T-helper 22 cell (primary cell): ENCODE measurements at places on chromosomes 5 and 9.

- DNase-seq, result no peak
These were observed 9.1 kb downstream of the FAT2 start for GRCh38 chr5:151581812-151582583.

- no peak for DNase-seq
These were observed 8.0 kb downstream of the MTAP start for GRCh38 chr9:21810388-21810787.

GRCh38 chr5:28414619-28415018 lies 1376.2 kb upstream of the CDH9 start:
- no peak for DNase-seq

GRCh38 chr9:3268223-3268622 lies 257.6 kb downstream of the RFX3 start:
- DNase-seq, result no peak

- no peak for DNase-seq
These were observed 306.2 kb upstream of the ELAVL2 start for GRCh38 chr9:24132244-24132643.

- no peak for DNase-seq
These were observed 58.9 kb downstream of the ARSB start for GRCh38 chr5:78926252-78926651.

DNA sequence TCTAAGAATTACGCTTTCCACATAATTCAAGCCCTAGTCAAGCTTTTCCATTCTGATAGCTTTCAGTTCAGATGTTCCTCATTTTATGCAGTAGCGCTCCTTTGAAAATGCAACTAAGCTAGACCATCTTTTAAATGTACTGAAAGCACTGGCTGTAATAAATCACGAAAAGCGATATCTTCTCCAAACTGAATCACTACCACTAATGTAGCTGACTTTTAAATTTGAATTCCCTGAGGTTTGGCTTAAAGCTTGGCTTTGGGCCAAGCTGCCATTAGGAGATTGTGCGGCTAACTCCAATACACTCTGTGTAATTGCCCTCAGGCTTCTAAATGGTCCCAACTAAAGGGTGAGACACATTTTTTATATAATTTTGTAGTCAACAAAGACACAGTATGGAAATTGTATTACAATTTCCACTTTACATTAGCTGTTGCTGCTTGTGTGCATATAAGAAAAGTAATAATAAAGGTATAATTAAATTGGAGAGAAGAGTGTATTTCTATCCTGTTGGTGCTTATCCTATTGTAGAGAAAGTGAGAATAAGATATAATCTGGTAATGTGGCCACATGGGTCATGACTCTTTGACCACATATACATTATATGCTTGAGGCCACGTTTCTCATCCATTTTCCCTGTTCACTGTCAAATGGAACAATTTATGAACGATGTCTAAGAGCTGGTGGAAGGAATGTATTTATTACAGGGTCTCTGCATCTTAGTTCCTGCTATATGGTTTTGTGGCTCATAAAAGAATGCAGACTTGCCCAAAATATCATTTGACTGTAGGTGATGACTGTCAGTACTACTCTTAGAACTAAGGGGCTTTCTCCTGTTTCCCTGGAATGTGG lies 118.7 kb upstream of the TAF11L2 start:
- no peak for DNase-seq

DNA sequence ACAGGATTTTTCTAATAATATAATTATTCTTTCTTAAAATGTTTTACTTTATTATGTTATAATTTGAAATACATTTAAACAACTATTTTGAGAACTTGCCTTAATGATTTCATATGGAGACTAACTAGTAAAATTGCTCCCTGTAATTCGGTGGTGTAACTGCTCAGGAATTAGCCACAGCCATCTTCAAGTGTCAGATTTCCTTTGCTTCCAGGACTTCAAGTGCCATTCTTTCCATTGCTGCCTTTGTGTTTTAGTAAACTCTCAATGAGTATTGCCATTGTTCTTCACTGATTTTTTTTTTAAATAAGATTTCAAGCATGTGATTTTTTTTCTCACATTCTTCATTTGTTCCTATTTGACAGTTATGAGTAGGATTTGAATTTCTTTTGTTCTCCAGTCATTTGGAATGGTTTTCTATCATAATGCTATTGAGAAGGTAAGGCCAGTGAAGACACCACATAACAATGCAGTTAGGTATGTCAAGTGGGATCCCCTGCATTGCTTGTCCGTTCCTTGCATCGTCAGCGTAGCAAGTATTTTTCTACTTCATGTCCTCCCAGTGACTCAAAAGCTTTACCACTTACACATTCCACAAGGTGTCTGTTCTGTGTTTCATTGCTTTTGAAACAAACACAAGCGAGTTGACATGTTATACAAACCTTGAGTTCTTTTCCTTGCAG lies 83.7 kb downstream of the LNPEP start:
- no peak for DNase-seq

DNA sequence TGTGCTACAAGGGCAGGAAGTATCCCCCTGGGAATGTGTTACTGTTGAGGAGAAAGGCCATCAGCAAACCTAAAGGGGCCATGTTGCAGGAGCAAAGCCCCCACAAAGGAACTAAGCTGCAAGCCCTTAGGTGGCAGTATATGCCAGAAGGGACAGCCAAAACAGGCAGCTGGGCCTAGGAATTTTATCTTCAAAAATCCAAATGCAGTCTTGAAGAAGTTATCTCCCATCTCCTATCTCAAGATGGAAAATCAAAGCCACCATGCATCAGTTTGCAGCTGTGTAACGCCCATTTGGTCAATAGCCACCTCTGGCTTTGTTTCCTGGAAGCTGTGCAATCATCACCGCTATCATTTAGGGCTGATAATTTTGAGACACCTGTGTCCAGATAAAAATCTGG lies 400.3 kb downstream of the ARHGEF28 start:
- DNase-seq, result no peak

DNA sequence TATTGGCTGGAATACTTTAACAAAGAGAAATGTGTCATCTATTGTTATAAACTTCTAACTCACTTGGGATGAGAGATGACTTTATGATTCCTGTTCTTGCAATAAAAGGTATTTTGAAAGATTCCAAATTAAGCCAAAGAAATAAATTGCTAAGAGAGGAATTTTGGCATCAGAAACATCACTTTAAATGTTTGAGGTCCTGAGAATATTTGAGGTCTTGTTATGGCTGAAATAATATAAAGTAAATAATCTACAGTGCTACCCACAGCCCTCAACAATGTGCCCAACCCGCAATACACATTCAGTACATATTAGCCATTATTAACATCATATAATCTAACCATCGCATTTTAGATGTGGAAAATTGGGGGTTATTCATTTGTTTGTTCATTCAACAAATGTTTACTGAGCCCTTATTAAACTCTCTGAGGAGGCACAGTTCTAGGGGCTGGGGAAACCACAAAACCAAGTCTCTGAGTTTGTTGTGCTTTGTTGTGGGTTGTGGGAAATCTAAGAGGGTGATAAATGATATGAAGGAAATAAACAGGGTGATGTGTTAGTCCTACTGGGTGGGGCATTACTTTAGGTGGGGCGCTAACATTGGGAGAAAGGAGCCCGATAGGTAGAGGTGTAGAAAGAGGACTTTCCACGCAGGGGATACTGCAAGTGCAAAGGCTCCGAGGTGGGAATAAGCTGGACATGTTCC lies 135.2 kb upstream of the CLINT1 start:
- DNase-seq, result peak; percentile 13

DNA sequence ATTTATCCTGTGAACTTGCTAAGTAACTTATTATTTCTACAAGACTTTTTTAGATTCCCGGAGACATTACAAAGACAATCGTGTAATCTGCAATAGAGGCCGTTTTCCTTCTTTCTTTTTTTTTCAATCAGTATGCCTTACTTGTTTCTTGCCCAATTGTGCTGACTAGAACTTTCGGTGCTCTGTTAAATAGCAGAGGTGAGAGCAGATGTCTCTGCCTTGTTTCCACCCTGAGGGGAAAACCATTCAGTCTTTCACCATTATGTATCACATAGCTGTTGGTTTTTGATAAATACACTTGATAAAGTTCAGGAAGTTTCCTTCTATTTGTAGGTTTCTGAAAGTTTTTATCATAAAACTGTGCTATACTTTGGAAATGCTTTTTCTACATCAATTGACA lies 10.3 kb downstream of the SPATA31E1 start:
- DNase-seq, result no peak

GRCh38 chr9:76162751-76163500 lies 231.3 kb downstream of the RFK start:
- DNase-seq, result no peak

GRCh38 chr5:114355086-114355830 lies 6.6 kb upstream of the KCNN2 start:
- no peak for DNase-seq

- no peak for DNase-seq
These were observed 109.4 kb downstream of the C5orf15 start for GRCh38 chr5:133859073-133859472.

DNA sequence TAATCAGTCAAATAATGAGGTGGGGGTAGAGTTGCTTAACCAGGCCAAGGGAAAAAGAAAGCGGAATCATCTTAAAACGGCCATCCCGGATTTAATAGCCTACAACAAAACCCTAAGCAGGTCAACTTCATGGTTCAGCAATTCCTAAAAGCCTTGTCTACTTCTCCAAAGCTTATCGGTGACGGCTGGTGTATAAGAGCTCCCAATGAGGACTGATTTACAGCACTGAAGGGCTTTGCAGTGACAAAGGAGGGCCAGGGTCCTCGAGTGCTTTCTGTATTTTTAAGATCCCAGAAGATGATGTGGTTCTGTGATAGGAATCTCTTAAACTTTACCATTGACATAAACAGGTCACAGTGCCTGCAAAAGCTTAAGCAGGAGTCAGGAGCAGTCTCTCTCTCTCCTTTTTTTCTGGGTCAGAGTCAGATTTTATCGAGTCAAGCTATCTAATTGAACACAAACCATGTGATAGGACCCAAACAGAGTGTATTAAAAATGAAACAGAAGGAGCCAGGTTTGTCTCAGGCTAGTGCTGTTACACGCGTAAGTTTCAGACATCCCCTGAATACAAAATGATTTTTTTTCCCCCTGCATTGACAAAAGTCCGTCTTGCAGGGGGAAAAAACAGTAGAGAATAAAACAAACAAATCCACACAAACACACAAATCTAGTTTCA lies 663.6 kb upstream of the ZNF608 start:
- DNase-seq, result no peak

DNA sequence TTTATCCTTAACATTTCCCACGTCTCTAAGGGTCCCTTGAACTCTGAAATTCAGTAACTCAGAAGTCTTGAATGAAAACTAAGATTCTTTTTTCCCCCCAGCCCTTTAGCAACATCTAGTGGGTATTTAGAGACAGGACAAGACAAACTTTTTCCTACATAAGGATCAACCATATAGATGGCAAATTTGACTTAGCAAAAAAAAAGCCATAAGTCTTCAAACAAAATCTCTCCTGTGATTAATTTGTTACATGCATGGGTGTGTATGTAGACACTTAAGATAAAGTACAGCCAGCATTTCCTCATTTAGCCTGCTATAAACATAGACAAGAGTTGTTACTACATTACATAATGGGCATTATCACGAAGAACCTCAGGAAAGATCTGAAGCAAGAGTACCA lies 29.1 kb upstream of the ANKRD31 start:
- DNase-seq, result no peak

GRCh38 chr5:95704150-95704549 lies 21.4 kb upstream of the SPATA9 start:
- DNase-seq, result no peak

GRCh38 chr9:38620483-38621433 lies at the start of gene ANKRD18A:
ANKRD18A (minus strand) TSS chr9:38620596; CDS start chr9:38620285, 311 bp downstream.
- DNase-seq, result peak; percentile 50

DNA sequence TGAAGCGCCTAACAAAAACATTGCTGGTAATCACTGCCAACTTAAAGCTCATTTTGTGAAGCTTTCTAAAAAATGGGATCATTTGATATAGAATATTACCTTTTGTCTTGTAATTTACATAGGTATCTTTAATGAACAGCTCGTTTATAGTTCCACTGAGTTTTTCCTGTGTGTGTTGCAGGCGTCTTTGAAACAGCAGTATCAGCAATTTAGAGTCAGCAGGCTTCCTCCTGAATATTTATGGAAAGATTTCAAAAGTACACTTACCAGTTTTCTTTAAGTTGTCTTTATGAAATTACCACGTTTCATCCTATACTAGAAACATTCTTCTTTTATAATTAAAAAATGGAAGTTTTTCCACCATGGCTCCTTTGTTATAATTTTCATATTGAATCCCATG lies 140.3 kb upstream of the GRIN3A start:
- DNase-seq, result no peak

DNA sequence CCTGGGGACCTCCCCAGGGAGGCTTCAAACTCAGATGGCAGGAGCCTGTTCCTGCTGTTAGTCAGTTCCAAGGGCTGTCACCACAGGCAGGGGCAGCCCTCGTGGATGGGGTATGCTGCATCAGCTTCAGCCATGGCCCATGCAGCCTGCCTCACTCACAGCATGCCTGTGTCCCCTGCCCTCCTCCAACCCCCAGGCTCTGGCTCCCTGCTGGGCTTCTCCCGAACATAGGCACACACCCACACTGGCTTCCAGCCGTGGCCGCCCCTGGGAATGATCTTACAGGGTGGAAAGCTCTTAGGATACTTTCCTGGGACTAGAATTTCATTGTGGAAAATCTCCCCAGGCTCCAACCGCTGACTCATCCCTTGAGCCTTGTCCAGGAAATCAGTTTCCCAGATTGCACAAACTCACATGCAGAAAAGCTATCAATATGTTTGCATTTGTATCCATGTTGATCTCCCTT lies 163.8 kb downstream of the SEC61B start:
- DNase-seq, result no peak

GRCh38 chr9:117374076-117374725 lies 40.7 kb downstream of the ASTN2 start:
- no peak for DNase-seq

DNA sequence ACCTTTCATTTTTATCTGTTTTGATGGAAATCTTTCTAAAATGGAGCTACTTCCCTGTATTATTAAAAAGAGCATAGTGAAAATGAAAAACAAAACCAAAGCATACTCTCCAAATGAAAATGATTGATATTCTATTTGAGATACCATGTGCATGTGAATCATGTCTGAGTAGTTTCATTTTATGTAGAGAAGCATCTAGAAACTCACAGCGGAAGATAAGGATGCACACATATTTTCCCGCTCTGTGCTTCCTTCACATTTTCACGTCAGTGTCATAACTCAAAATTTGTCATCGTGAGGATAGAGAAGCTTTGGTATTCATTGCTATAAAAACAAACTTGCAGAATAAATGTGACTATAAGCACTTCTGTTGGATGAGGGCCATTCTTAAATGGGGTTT lies 34.0 kb upstream of the CLINT1 start:
- DNase-seq, result no peak

GRCh38 chr9:137305060-137305797 lies 3.2 kb upstream of the NRARP start:
- peak; percentile 23 for DNase-seq

DNA sequence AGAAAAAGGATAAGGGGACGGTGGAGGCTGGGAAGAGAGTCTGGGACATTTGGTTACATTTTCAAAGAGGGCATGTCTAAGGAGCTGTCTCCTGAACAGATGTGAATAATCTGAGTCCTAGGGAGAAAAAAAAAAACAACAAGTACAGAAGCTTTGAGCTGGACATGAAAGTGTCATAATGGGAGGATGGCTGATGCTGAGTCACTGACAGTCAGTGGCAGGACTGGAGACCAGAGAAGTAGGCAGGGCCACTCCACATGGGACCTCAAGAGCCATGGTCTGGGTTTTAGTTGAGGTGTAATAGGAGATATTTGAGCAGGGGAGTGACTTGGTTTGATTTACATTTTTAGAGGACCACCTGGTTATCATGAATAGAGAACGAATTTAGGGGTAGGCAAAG lies 70.6 kb downstream of the DPYSL3 start:
- DNase-seq, result no peak
